Thyroid gland (tissue), 4 donors: ENCODE measurements at places on chromosomes 1 and 21.

DNA sequence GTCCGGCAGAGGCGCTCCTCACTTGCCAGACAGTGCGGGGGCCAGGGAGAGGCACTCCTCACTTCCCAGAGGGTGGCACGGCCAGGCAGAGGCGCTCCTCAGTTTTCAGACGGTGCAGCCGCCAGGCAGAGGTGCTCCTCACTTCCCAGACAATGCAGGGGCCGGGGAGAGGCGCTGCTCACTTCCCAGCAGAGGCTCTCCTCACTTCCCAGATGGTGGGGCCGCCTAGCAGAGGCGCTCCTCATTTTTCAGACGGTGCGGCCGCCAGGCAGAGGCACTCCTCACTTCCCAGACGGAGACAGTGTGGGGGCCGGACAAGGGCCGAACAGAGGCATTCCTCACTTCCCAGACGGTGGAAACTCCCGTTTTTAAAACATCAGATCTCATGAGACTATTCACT lies 238.4 kb upstream of the CACYBP start:
- no peak for DNase-seq

DNA sequence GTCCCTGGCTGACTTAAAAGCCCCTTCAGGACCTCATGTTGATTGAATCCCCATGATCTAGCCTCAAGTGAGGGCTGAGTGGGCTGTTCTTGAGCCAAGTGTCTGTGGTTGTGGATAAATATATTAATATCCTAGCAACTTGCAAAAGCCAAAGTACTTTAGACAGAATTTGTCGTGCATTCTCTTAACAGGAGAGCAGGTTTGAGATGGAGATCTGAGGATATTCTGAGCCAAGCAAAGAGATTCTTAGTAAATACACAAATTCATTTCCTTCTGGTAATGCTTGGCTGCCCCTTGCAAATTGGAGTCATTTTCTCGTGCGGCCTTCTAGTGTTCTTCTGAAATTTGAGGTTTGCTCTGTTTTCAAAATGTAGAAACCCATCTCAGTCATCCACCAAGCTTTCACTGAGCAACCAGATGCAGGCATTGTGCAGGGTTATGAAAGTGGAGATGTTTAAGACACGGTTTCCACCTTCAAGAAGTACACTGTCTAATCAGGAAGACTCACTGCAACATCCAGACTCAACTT lies 242.1 kb upstream of the JUN start:
- DNase-seq = peak; percentile 66

- DNase-seq = peak; percentile 7
Observed at GRCh38 chr1:156371553-156372264, 2.7 kb downstream of the RHBG start.

DNA sequence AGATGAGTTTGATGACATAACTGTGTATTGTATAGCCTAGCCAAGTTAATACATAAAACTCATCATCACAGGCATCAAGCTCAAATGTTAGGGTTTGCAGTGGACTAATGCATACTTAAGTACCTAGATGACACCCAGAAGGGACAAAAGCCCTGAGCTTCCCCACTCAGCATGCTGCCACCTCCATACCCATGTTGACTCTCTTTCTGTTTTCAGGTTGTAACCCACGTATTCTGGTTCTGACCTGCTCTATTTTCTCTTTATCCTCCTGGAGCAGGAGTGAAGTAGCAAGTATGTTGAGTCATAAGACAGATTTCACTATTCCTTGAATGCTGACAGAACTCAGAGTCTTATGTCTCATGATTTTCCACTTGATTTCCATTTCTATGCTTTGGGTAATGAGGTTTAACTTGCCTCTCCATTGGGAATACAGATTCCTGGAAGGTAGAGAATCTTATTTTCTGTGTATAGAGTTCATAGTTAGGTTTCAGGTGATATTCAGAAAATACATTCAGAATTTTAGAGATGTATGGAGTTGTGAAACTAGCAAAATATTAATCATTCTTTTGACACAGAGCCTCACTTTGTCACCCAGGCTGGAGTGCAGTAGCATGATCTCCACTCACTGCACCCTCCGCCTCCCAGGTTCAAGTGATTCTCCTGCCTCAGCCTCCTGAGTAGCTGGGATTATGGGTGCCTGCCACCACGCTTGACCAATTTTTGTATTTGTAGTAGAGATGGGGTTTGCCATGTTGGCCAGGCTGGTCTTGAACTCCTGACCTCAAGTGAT lies 122.5 kb upstream of the KCNJ15 start:
- no peak for DNase-seq

- no peak for DNase-seq
Observed at GRCh38 chr1:74392840-74393239, 119.6 kb downstream of the LRRC53 start.

GRCh38 chr1:171819946-171820345 lies 21.4 kb upstream of the DNM3 start:
- DNase-seq = no peak
